ENCODE measurements at places on chromosomes 12 and 14. TPM values are rescaled to one million over a fixed set of nuclear protein-coding genes. Genes with fewer than 3 reads are reported as not detected.

GALNT8 gene
- 4.7 TPM for polyA plus RNA-seq

LRRIQ1 gene
- 0.13 TPM for polyA plus RNA-seq

DAO gene
- not detected for polyA plus RNA-seq

IFNG-AS1 gene
- polyA plus RNA-seq: not detected

TROAP gene
- polyA plus RNA-seq: 36.7 TPM

RTL1 gene
- polyA plus RNA-seq: 0.02 TPM

RNF212B gene
- polyA plus RNA-seq: 0.95 TPM

All from H1 (cell line).